Activated naive CD4-positive, alpha-beta T cell treated with anti-CD3 and anti-CD28 coated beads, Interleukin-2, amount 50 U/mL, for 16 hours (primary cell): ENCODE measurements at places on chromosomes 1 and 21.

- DNase-seq = no peak
Measured at GRCh38 chr1:236123563-236123962, 18.8 kb upstream of the GPR137B start.

- DNase-seq = no peak
Measured at GRCh38 chr1:159979257-159979656, 25.2 kb upstream of the SLAMF9 start.

GRCh38 chr21:16423921-16424320 lies 694.1 kb downstream of the USP25 start:
- DNase-seq = no peak

GRCh38 chr1:1117469-1117831 lies 1.6 kb upstream of the C1orf159 start:
- no peak for DNase-seq

GRCh38 chr1:85343612-85344255 lies 67.3 kb upstream of the BCL10 start:
- no peak for DNase-seq

- no peak for DNase-seq
Measured at GRCh38 chr1:235657747-235658526, 8.4 kb upstream of the GNG4 start.

- DNase-seq = no peak
Measured at GRCh38 chr1:26907071-26907917, 6.5 kb downstream of the NR0B2 start.

DNA sequence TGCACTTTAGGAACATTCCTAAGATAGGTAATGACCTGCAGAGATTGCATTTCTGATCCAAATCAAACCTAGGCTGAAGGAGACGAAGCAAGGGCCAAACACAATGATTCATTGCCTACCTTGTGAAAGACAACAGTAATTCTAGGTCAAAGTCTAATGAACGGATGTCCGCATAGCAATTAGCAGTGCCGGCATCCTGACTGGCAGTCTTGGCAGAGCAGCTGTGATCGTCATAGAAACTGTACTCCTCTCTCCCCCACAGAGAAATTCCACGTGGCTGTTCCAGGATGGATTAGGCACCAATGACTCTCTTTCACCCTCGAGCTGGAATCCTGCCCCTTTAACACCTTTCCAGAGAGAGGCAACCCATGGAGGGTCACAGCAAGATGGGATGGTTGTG lies 28.9 kb upstream of the VAV3 start:
- no peak for DNase-seq

DNA sequence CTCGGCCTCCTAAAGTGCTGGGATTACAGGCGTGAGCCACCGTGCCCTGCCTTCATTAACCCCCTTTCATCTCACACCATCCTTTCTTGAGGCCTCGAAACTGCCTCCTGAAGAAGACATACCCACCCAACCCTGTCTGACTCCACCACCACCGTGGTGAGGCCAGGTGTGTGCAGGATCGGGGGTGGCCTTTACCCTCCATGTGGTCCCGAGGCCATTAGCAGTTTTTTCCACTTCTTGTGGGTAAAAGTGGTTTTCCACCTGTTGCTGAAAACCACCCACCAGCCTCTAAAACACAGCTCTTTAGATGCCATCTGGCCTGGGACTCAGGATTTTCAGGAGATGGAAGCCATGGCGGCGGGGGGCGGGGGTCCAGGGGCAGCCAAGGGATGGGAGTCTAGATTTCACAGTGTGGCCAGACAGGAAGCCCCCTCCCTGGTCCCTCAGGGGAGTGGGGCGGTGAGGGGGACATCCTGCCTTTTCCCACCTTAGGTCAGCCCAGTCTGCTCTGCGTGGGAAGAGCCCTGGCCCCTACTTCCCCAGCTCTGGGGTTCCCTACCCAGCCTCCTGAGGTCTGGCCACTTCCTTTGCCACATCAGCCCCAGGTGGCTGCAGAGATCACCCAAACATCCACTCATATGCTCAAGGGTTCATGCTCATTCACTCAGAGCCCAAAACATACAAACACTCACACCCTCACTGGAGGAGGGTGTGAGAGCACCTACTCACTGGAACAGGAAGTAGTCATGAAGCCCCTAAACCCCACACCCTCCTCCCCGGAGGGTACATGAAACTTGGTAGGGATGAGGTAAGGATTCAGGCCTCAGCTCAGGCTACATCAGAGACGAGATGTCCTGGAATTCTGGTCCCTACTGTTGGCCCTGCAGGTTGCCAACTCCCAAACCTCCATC lies 2.3 kb downstream of the FGR start:
- DNase-seq = peak; percentile 59

GRCh38 chr1:1788136-1788535 lies 9.9 kb upstream of the NADK start:
- DNase-seq = no peak

DNA sequence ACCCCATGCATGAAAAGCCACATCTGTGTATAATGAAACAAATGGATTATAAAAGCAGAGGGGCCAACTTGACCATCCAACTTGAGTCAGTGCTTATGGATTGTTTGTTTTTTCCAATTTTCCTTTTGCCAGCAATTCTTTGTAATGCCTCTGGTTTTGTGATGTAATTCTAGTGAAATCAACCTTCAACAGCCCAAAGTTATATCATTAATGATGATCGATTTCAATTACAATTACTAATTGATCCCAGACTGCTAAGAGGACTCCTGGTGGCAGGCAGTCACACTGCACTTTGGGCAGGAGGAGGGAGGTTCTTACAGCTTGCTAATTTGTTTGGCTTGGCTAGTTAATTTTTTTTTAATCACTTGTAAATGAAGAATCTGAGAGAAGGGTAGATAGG lies 552.3 kb downstream of the NUF2 start:
- DNase-seq = no peak

- DNase-seq = no peak
Measured at GRCh38 chr21:28771790-28772501, 220.7 kb downstream of the LTN1 start.
